ENCODE measurements at places on chromosomes 4 and X.

- DNase-seq: no peak
Measured at GRCh38 chr4:78625073-78625472, 73.5 kb downstream of the ANXA3 start.

- DNase-seq: no peak
Measured at GRCh38 chrX:53798281-53798680, 111.8 kb upstream of the HUWE1 start.

- DNase-seq: no peak
Measured at GRCh38 chr4:43732829-43733426, 715.7 kb downstream of the KCTD8 start.

- no peak for DNase-seq
Measured at GRCh38 chrX:65997978-65998717, 41.7 kb downstream of the VSIG4 start.

DNA sequence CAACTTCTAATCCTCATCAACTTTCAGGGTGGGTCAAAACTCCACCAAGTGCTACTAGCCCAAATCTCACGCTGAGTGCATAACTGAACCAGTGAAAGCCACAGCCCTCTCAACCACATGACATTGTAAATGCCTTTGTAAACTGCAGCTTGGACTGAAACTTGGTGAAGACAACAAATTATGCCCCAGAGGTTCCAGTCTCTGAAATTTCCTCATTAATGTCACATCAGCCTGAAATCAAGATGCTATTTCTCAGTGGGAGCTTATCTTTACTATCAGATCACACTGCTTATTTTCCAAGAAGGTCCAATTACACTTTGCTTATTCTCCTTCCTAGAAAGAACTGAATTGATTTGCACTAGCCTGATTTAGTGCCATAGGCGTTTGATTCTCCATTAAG, 46.6 kb downstream of the SOWAHB start:
- no peak for DNase-seq

All from ACHN (cell line).